ENCODE measurements at places on chromosomes 1 and 21.

GRCh38 chr21:32413697-32414578, 1.4 kb downstream of the EVA1C start:
- no peak for DNase-seq

DNA sequence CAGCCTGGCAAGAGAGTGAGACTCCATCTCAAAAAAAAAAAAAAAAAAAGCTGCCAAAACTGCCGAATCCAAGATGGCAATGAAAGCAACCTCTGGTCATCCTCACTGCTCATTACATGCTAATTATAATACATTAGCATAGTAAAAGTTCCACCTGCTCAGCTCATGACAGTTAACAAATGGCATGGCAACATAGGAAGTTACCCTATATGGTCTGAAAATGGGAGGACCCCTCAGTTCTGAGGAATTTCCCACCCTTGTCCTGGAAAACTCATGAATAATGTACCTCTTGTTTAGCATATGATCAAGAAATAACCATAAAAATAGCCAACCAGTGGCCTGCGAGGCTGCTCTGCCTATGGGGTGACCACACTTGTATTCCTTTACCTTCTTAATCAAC, 93.1 kb upstream of the PGBD5 start:
- no peak for DNase-seq

- no peak for DNase-seq
Observed at GRCh38 chr1:28378906-28379305, 9.4 kb downstream of the PHACTR4 start.

DNA sequence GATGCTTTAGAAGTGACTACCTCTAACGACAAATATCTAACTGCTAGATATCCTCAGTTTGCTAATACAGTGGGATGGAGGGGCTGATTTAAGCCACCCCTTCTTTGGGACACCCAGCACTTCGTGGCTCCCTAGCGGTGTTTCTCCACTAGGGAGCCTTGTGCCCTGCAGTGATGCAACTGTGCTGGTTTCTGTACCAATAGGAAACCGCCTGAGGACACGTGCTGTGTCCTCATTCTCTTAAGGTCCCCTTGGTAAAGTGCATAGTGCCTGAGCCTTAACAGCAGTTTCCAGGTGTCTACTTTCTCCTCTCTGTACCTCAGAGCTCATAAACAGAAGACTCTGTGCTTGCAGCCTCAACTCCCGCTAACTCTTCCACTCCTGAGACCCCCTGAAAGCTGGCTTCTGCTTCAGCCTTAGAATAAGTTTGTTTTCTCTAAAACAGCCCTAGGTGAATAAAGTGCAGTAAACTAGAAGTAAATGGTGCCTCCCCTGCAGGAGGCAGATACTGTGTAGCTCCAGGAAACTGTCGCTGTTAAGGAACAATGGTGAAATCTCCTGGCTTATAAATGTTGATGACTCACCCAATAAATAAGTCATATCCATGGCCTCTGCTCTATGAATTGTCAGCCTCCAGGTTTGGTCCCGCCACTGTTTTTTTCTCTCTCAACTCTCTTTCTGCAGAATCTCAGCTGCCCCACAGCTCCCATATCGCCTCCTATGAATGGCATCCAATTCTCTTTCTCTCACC, 130.4 kb downstream of the AK5 start:
- DNase-seq: no peak

DNA sequence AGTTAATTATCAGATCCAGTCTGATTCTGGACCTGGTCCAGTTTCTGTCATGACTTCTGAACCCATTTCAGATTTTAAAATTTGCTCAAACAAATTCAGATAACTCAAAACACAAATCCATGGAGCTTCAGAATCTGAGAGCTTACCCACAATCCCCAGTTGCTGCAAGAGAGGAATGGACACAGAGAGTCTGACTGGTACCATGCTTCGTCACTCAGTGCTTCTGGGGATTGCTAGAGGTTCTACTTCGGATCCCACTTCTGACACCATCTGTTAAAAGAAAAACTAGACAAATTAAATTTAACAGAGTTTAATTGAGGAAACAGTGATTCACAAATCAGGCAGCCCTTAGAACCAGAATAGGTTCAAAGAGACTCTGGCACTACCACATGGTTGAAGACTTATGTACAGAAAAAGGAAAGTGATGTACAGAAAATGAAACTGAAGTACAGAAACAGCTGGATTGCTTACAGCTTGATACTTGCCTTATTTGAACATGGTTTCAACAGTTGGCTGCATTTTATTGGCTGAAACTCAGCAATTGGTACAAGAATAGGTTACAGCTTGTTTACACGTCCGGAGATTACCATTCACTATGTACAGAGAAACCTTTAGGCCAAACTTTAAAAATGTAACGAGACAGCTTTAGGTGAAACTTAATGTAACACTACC, 60.7 kb upstream of the TEKT2 start:
- no peak for DNase-seq

- DNase-seq: no peak
Observed at GRCh38 chr1:22636927-22637326, 499 bp downstream of the C1QA start.

DNA sequence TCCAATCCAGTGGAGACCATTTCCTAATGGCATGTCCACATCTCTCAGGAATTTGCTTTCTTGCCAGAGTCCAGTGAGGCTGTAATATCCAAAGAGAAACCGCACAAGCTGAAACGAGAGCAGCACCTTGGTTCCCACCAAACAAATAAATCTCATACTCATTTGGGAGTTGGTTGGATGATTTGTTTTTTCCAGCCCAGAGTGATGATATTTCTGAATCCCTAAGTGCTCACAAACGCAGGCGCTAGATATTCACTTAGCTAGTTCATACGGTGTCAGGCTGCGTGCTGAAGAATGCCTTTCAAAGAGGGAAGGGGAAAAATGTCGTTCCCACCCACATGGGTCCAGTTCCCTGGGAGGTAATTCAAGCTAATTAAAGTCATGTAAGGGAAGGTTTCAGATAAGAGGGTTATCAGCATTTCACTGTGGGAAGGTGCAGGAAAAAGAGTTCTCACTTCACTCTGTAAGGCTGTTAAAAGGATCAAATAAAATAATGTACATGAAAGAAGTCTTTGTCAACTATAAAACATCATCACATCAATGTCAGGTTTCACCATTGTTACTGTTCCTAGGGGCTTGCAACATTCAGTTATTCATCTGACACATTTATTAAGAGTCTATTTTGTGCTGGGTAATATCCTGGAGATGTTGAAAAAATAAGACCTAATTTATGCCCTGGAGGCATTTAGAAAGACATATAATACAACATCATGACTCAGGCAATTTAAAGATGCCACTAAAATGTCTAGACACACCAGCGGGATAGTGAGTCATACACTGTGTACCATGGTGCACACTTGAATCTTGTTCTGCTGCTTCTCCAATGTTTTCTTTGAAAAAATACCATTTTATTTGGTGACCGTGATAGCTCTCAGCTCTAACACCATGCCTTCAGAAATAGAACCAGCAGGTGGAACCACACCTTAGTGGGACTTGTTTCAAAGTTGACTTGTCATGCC, 19.3 kb downstream of the DPT start:
- DNase-seq: no peak

- DNase-seq: no peak
Observed at GRCh38 chr1:169204157-169204556, 97.7 kb downstream of the ATP1B1 start.

DNA sequence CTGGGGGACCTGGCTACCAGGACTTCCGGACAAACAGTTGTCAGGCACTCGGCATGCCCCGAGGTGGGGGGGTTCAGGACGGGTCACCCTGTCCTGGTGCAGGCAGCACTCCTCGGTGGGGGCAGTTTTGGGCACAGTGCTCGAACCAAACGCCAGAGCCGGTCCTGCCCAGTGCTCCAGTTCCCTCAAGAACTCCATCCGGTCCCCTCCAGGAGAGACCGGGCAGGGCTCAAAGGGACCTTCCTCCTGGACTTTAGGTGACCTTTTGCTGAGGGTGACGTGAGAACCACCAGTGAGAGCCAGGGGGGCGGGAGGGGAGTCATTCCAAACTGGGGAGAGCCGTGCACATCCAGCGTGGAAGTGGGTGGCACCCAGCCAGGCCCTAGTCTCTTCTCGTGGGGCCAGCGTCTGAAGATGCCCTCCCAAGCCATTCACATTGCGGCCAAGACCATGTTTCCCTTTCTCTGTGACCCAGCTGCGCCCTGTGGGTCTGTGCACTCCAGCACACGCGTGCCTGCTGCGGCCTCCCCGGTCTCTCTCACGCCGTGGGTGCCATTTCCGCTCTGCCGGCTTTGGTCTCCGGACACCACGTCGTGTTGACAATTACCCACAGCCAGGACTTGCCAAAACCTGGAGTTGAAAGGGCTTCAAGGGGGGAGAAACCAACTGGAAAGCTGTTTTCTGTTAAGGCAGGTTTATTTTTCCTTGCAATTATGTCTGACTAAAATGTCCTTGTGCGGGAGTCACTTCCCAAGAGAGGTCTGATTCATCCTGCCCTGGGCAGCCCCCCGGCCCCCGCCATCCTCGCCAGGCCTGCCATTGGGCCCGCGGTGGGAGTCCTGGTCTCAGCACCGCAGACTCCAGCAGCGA, 178.8 kb upstream of the ARHGEF16 start:
- DNase-seq: no peak

DNA sequence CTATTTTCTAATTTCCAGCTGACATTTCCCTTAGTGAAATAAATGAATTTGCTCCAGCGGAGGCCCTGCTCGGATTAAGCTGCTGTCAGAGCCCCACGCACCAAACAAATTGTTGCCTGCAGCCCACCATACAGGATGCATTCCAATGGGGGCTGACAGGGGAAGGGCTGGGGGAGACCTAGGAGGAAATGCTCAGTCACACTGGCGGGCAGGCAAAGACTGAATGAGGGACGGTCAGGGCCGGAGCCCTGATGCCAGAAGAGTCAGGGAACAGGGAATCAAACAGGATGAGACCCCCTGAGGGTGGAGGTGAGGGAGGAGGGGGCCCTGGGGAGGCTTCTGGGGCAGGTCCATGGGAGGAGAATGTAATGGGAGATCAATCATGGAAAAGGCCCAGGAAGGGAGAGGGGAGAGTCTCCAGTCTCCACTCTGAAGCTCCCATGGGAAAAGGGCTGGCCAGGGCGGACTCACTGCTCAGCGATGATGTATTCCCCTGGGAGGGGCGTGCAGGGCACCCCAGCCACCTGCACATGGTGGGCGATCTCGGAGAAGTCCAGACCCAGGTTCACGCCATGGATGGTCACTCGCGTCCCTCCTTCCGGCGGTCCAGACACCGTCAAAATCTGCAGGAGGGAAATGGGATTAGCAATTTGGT, 149.4 kb upstream of the CD34 start:
- no peak for DNase-seq

All from CD4-positive, alpha-beta T cell treated with Interleukin-15 for 1 hour (primary cell).